ENCODE measurements at places on chromosomes 5 and 9.
A peak's percentile ranks its signal among the peaks of the same experiment; 100 is the strongest.

DNA sequence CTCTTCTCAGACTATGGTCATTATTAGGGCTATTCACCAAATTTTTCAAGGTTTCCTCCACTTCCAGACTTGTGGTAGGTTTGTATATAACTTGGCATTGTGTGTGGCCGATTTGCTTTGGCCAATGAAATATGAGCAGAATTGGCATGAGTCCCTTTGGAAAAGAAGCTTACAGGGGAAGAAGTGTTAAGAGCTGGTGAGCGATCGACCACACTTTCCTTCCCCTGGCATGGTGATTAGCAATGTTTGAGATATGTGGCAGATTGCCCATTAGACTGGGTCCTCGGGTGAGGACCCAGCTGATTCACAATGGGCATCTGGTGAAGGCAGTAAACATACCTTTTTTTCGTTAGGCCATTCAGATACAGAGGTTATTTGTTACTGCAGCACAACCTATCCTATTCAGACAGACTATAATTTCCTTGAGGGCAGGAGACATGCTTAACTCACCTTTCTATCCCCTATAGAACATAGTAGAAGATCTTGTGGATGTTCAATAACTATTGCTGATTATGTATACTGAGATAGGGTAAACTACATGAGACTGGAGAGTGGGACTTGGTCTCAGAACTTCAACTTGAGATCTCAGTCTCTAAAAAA, 62.8 kb upstream of the KLF9 start:
- DNase-seq, result no peak

DNA sequence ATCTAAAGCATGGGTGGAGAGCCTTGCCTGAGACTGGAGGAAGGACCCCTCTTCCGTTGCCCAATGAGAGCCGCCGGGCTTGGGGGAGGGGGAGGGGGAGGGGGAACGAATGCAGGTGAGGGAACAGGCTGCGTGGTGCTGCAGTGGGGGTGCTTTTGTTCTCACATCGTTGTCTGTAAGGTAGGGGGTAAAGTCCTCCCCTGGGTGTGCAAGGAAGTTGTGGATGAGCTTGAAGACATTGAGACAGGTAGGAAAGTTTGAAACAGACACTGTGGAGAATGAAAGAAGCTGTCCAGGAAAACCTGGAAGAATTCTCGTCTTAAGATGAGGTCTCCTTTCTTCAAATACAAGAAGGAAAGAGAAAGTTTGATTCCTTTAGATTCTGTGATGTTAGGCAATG, 94.1 kb upstream of the LIFR start:
- no peak for DNase-seq

- no peak for DNase-seq
Observed at GRCh38 chr9:113042884-113043657, 13.5 kb downstream of the ZFP37 start.

GRCh38 chr5:75510836-75511434, 494 bp downstream of the CERT1 start:
- peak; percentile 22 for DNase-seq

GRCh38 chr5:28346696-28347095, 1308.3 kb upstream of the CDH9 start:
- DNase-seq, result no peak

DNA sequence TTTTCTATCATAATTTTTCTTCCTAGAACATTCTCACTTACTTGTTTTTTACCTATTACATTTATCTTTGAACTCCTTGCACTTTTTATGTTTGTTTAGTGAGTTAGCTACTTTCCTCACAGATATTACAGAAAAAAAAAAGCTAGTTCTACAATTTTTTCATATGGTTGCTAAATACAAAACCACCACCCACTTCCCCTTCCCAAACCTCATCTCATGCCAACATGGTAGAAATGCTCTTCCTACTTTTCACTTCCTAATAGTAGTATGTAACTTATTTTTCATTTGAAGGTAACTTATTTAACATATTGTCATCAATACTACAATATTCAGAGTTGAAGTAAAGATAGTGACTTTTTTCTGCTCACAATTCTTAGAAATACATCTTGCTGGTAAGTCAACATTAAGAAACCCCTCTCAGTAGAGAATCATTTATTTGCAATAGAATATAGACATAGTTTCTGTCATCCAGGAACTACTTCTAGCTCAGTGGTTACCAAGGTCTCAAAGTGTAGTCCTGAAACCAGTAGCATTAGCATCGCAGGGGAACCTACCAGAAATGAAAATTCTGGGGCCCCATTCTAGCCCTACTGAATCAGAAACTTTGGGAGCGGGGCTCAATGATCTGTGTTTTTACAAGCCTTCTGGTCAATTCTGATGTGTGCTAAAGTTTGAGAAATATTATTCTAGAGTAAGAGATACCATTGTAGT, 1124.6 kb downstream of the DTWD2 start:
- no peak for DNase-seq

- no peak for DNase-seq
Observed at GRCh38 chr9:34485822-34486221, 27.2 kb downstream of the DNAI1 start.

- DNase-seq, result no peak
Observed at GRCh38 chr9:72292874-72293607, 72.0 kb downstream of the ZFAND5 start.

- no peak for DNase-seq
Observed at GRCh38 chr5:177565046-177565445, 10.7 kb upstream of the FAM193B start.

- DNase-seq, result no peak
Observed at GRCh38 chr5:439636-440035, 3.3 kb upstream of the EXOC3 start.

DNA sequence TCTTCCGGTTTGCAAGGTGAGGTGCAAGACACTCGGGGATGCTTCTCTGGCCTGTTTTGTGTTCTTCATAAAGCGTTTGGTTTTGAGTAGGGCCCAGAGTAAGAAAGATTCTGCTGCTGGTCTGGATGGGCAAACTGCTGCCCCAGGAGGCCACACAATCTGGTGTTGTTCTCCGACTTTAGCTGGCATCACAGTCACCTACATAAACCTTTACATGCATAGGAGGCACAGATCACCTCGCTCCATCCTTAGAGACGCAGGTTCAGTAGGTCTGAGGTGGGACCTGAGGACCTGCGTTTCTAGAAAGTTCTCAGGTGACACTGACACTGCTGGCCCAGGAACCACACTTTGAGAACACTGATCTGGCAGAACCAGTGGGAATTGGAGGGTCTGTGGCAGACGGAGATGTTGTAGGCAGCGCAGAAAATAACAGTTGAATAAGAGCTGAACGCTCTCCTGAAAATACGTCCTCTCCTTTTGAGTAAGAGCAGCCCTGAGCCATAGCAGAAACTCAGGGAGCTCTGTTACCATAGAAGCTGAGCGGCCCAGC, 3.9 kb upstream of the SLC6A3 start:
- DNase-seq, result no peak

- DNase-seq, result no peak
Observed at GRCh38 chr5:14581891-14582796, 552 bp downstream of the OTULINL start.

- DNase-seq, result no peak
Observed at GRCh38 chr5:168176251-168176650, 115.2 kb upstream of the WWC1 start.

- no peak for DNase-seq
Observed at GRCh38 chr9:2178034-2178734, 163.0 kb downstream of the SMARCA2 start.

DNA sequence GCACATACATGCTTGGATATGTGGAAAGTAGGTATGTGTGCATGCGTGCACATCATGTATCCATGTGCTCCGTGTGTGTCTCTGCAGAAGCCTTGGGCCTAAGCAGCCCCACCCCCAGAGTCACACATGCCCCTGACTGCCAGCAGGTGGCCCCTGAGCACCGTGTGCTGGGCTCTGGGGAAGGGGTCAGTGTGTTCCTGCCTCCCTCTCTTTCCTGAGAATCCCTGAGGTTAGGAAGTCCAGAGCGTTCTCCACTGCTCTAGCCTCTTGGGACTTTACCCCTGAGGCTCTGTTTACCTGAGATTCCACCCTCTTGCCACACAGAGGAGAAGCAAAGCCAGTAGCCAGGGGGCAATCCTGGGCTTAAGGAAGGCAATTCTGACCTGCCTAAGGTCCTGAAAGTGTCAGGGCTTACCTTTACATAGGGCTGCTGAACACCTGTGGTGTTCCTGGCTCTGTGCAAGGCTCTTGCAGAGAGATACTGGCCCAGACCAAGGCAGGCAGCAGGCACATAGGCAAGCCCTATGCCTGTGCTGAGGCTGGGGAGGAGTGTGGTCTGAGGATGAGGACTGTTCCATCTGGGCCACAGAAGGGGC, 207.3 kb downstream of the TMEM38B start:
- peak; percentile 7 for DNase-seq

Data from hepatic stellate cell (primary cell).